ENCODE measurements at places on chromosomes 2 and 18. TPM values are rescaled to one million over a fixed set of nuclear protein-coding genes. Genes with fewer than 3 reads are reported as not detected.

- DNase-seq: no peak
Observed at GRCh38 chr2:124542932-124543640, 518.0 kb downstream of the CNTNAP5 start.

- DNase-seq: no peak
Observed at GRCh38 chr2:240155048-240155744, 14.7 kb upstream of the OTOS start.

DNA sequence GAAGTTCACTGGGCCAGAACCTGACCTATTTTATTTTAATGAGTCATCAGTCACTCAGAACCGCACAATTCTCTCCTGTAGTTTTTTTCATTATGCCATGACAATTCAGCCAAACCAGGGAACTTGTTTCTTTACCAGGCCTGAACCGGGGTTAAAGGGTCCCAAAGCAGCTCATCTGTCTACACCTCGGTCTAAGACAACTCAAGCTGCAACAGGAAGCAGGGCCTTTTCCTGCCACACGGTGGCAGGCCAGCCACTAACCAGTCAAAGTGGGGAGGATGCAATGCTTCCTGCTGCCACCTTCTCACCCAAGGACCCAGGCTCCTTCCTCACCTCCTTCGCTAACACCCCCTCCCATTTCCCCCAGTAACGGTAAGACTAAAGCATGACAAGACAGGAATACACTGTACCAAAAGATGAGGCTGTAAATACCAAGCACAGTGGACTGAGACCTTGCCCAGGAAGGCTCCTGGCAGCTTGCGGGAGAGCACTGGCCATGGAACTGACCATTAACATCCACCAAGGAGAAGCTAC is 56.7 kb upstream of the ACKR3 start:
- DNase-seq: peak; percentile 74

DNA sequence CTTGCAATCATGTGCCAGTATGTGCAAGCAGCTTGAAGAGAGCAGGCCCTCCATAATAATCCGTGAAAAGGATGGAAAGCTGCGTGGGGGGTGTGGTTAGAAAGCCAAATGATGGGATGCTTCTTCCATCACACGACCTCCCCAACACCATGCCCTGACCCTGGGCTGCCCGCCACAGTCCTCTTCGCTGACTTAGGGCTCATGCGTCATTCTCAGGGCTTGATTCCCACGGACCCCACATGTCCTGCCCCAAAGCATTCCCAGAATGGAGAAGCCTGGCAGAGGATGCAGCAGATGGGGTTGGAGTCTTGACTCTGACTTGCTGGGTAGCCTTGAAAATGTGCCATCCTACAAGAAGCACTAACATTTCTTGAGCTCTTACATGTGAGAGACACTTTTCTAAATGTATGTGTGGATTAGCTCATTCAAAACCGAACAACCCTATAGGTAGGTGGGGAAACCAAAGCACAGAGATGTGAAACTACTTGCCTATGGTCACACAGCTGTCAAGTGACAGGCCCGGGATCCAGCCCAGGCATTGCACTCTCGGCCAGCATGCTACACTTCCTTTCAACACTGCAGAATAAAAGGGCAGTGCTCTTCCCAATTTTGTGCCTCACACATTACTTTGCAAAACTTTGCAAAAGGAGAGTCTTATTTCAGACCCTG is 3.7 kb downstream of the TNS1 start:
- no peak for DNase-seq

DNA sequence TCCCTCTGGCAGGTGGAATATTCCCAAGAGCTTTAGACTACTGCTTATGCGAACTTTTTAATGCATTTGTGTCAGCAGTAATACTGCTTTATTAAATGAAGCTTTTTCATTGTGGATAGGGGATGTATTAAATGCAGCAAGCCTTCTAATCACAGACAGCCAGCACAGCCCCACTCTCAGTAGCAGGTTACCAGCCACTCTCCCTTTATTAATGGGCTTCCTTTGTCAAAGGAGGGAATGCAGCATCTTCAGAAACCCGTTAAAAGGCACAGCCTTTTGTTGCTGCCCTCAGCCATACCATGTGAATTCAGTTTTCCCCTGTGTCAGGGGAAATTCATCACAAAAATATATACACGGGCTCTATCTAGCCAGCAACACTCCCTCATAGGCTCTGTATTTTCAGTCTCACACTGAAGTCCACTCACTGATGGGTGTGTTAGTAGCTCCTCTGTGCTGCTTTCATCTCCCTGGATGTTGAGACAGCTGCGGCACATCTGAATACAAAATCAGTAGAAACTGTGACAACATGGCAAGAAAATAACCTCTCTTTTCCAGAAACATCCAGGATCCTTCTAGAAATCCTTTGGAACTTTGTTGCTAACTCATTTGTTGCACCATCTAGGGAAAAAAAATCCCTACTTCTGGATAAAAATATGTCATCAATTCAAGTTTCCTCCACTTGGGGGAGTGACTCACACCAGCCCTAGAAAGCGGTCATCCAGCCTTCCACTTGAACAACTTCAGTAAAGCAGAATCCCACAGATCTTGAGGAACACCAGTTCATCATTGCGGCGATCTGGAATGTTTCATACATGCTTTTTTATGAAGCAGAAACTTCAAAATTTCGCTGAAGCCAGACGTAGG is 48.4 kb downstream of the LRRTM1 start:
- DNase-seq: no peak

- DNase-seq: no peak
Observed at GRCh38 chr2:134127496-134127895, 126.4 kb upstream of the MGAT5 start.

GRCh38 chr2:224885836-224886547 is 156.3 kb downstream of the DOCK10 start:
- no peak for DNase-seq

DNA sequence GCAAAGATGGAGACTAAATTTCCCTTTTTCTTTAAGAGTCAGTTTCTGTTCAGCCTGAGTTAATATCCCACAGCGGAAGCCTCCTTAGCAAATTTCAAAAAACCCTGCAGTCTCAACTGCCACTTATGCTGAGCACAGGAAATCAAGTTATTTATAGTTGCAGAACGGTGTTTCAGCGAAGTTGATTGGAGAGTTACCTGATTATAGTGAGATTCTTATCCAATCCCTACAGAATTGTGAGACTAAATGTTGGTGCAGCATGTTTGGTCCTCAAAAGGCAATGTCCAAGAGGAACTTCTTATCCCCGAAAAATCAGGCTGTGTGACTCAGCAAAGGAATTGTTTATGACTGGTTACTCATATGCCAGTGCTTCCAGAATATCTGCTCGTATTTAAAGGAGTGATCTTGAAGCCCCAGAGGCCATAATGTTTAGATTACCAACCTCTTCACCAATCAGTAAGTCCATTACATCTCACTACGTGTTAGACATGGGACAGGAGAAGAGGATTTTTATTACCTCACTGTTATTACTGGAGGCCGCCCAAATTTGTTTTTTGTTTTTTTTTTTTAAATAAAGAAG is 67.9 kb downstream of the LRRFIP1 start:
- DNase-seq: no peak

DNA sequence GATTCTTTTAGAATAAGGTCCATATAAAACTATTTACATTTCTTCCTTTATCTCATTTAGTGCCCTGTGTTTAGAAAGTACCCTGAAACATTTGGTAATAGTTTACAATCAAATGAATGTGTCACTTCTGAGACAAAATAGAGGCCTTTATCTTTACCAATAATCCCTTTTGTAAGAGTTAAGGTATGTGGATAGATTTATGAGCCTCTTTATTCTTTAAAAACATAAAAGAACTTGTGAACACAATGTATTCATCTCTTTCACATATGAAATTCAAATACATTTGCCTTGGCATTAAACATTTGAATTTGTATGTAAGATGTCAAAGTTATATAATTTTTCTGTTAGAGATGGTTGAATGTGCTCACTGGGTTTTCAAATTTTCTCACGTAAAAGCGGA is 180.5 kb upstream of the CWC22 start:
- no peak for DNase-seq

GRCh38 chr2:200399046-200399445 is 92.6 kb downstream of the SPATS2L start:
- DNase-seq: no peak

GRCh38 chr2:108594132-108594981 is 60.1 kb downstream of the LIMS1 start:
- no peak for DNase-seq

DNA sequence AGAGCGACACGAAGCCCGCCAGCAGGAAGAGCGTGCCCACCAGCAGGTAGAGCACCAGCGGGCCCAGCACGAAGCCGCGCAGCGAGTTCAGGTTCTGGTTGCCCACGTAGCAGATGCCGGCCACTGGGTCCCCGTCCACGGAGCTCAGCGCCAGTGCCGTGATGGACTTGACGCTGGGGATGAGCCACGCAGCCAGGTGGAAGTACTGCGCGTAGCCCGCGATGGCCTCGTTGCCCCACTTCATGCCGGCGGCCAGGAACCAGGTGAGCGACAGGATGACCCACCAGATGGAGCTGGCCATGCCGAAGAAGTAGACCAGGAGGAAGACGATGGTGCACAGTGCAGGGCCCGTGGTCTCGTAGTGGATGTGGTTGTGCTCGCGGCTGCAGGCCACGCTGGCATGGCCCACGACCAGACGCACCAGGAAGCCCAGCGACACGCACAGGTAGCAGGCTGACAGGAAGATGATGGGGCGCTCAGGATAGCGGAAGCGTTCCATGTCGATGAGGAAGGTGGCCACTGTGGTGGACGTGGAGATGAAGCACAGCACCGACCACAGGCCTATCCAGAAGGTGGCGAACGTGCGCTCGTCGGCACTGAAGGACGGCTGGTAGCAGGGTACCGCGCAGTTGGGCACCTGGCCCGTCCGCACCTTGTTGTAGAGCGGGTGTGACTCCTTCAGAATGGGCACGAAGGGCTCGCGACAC is 2.1 kb downstream of the FZD5 start:
- peak; percentile 32 for DNase-seq

DNA sequence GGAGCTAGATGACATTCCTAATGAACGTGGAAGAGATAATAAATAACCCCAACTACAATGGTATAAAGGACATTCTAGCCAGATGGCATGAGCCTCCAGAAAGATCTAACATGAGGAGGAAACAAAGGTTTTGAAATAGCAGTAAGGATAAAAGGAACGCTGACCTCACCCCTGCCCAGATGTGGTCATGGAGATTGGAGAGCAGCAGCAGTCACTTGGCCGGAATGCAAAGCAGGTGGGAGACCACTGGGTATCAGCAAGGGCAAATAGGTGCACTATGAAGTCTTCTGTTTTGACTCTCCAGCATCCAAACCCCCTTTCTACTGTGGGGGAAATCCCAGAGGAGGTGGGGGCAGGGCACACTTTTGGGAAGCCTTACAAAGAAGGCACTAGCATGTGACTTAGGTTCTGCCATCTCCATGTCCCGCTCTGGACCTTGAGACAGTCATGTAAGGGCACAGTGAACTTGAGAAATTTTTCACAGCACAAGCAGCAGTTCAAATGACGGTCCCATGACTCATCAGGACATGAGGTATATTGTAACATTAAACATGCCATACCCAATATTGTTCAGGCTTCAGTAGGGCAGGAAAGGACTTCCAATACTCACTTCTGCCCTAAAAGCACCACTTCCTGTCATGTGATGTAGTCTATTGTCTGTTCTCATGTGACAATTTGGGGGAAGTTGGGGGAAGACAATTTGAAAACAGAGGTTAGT is 55.2 kb downstream of the METTL4 start:
- no peak for DNase-seq

- DNase-seq: no peak
Observed at GRCh38 chr2:233354500-233354924, 218 bp downstream of the DGKD start.

- no peak for DNase-seq
Observed at GRCh38 chr2:145592361-145592760, 1072.4 kb upstream of the ZEB2 start.

DNA sequence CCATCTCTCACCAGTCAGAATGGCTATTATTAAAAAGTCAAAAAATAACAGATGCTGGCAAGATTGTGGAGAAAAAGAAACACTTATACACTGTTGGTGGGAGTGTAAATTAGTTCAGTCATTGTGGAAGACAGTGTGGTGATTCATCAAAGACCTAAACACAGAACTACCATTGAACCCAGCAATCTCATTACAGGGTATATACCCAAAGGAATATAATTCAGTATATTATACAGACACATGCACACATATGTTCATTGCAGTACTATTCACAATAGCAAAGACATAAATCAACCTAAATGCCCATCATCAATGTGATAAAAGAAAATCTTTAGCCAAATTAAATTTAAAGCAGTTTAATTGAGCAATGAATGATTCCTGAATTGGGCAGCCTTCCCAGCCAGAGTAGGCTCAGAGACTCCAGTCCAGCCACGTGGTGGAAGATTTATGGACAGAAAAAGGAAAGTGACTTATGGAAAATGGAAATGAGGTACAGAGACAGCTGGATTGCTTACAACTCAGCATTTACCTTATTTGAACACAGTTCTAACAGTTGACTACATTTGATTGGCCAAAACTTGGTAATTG is 377.1 kb upstream of the SLC39A10 start:
- DNase-seq: no peak

GRCh38 chr2:26635401-26635800 is 5.8 kb downstream of the CIB4 start:
- DNase-seq: peak; percentile 12

DNA sequence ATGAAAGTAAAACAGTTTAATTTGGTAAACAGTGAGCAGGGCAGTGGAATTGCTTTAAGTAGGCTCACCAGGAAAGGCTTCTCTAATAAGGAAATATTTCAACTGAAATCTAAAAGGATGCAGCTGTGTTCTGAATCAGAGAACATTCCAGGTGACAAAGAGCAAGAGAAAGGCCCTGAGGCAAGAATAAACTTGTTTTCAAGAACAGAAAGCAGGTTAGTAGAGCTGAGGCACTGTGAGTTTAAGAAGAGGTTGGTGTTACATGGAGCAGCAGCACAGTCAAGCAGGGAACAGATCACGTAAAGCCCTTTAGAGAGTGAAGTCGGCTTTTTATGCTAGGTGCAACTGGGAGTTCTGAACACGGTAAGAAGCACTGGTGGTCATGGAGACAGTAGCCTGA is 57.0 kb upstream of the SCN1A start:
- no peak for DNase-seq

- DNase-seq: no peak
Observed at GRCh38 chr2:187842978-187843847, 289.0 kb upstream of the TFPI start.

GRCh38 chr2:61585383-61585782 is 47.2 kb upstream of the XPO1 start:
- no peak for DNase-seq

GRCh38 chr2:54958717-54959371 is 91.4 kb downstream of the RTN4 start:
- no peak for DNase-seq

Gene ANKRD62
- polyA plus RNA-seq: not detected

Gene TXNDC2
- 0.03 TPM for polyA plus RNA-seq

Gene CNTNAP5
- not detected for polyA plus RNA-seq

Gene MYO7B
- polyA plus RNA-seq: 1.1 TPM

Gene SLC16A14
- polyA plus RNA-seq: 0.53 TPM

Gene DYNC1I2
- polyA plus RNA-seq: 105 TPM

Gene CCL20
- 1.1 TPM for polyA plus RNA-seq

Gene KYNU
- polyA plus RNA-seq: 0.76 TPM

Gene AFF3
- 1.3 TPM for polyA plus RNA-seq

Gene SP140L
- polyA plus RNA-seq: 8.8 TPM

Gene C2orf66
- polyA plus RNA-seq: not detected

Gene KANSL1L
- 6.3 TPM for polyA plus RNA-seq

Gene TIGD1
- polyA plus RNA-seq: 2.1 TPM

Gene ICOS
- polyA plus RNA-seq: 0.04 TPM
